LNCaP clone FGC (cell line): ENCODE measurements at places on chromosomes 11 and 22.
A peak's percentile ranks its signal among the peaks of the same experiment; 100 is the strongest.

GRCh38 chr11:64339754-64340408 lies at the start of gene CCDC88B:
Gene CCDC88B (plus strand): TSS chr11:64340204. CDS start chr11:64340267, 63 bp downstream.
- no peak for DNase-seq

DNA sequence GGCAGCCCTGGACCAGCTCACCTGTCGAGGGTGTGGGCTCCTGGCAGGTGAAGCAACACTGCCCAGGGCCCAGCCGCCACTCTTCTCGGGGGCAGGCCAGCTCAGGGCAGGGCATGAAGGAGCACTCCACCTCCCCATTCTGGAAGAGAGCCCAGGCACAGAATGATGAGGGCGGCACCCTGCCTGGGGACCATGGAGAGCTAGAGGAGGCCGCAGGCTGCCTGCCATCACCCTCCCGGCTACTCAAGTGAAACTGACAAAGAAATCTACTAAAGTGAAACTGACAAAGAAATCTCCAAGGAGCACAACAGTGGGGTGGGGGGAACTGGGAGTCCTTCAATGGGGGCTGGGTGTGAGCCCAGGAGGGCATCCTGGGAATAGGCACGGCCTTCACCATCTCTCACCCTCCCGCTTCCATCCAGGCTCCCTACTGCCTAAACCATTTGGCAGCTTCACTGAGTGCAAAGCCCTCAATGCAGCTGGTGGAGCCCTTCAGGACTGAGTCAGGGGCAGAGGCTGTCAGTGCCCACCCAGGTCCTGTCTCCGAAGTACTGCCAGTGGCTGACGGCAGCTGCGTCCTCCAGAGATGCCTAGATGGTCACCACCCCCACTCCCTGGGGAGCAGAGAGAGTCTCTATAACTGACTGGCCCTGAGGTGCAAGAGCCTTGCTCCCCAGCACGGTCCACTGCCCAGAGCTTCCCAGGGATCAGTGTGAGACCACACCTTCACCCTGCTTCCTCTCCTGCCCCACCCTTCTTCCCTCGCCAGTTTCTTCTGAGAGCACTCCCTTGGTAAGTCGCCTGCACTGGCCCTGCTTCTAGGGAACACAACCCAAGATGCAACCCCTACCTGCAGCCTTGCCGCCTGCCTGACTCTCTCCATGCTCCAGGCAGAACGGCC lies 21.7 kb downstream of the VWCE start:
- no peak for DNase-seq

- no peak for DNase-seq
Measured at GRCh38 chr11:82757660-82758357, 24.1 kb upstream of the FAM181B start.

DNA sequence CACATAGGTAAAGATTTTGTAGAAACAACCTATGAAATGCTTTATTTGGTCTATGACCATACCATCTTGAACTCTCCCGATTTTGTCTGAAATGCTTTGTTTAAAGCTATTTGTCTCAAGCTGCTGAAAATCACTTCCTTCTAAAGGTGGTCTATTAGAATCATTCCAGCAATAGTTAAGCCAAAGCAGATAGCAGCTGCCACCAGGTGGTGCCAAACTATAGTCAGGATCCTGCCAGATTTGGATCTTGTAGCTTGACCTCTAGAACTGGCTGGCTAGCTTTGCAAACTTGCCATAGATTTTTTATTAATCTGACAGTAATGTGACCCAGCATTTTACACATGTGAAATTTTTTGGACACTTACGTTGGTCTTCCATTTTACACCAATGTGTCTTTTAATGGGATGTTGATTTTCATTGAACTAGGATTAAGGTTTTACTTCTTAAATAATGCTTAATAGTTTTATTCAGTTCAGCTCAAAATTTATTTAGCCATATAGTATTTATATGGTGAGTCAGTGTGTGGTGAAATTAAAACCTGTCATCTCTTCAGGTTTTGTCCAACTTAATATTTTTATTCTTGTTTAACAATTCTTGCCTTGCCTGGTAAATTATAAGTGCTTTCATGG lies 19.7 kb downstream of the CTR9 start:
- peak; percentile 43 for DNase-seq

DNA sequence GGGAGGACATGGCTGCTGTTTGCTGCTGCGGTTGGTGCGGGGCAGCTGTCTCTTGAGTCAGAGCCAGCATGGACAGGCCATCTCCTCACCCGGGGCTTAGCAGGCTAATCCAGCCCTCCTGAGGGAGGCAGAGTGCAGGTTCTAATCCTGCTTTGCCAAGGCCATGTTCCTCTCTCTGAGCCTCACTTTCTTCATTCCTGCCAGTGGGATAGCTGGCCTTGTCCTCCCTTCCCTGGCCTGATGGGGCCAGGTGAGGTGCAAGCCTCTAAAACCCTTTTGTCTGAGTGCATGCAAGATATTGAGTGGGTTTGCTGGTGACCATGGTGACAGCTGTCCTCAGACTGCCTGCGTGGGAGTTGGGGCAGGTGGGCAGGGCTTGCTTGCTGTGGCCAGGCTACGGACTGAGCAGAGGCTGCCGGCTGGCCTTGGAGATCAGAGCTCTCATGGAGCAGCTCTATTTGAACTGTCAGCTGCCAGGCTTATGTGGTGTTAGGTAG lies 3.6 kb downstream of the USP35 start:
- no peak for DNase-seq

DNA sequence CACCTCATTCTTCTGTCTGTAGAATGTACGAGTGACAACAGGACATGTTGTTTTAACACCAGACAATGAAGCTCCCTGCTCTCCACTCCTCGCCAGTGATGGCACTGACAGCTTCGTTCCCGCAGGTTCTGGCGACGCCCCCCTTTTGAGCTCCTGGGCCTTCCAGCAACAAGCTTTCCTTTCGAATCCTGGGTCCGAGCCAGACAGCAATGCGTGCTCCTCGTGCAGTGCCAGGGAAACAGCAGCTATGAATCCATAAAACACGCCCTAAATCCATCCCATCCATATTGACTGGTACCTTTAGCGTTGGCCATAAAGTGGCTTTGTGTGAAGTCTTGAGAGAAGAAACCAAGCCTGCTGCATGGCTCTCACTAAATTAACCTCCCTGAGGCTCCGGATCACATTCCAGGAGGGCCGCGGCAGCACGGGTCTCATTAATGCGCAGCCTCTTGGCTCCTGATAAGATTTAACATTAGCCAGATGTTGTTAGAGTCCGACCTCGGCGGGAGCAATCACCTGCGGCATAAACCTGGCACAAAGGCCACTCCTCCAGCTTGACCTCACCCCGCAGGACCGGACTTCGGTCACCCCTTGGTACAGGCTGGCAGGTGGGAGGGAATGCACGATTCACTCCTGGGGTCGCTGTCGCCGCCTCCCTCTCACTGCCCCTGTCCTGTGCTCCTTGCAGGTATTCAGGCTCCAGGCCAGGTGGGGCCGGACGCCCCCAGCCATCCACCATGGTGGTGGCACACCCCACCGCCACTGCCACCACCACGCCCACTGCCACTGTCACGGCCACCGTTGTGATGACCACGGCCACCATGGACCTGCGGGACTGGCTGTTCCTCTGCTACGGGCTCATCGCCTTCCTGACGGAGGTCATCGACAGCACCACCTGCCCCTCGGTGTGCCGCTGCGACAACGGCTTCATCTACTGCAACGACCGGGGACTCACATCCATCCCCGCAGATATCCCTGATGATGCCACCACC lies 50.1 kb downstream of the MACROD1 start:
- DNase-seq, result no peak

DNA sequence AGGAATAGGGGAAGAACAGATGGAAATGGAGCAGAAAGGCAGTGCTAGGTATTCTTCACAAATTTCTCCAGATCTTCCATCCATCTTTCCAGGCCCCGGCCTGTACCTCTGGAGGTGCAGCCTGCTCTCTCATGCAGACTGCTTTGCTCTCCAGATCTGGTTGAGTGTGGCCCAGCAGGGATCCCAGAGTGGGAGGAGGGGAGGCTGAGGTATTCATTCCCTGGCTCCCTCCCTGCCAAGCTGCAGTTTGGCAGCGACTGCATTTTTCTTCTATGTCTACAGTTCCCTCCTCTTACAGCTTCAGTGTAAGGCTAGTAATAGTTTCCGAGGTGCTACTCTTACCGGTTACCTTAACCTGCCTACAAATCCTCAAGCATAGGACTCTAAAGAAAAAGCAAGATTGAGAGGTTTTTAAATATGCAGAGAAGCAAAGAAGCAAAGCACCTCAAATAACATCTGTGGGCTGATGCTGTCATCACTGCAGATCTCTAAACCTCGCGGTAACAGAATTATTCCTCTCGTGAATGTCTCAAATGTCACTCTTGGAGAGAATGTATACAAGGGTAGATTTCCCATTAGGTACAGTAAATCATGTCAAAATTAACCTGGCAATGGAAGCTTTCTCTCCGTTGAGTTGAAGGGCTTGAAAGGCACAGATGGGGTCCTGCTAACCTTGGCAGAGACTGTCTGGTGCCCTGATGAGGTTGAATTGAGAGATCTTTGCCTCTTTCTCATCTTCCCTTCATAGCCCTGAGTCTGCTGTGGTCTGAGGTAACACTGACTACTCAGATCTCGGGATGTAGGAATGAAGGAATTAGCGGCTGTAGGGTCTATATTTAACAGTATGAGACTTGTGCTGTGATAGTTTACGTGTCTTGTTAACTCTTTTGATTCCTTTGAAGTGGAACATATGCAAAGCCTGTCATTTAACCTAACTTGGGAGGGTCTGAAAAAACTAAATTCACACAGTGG lies 297.9 kb upstream of the C11orf87 start:
- DNase-seq, result no peak
